Activated T-helper 2 cell treated with anti-CD3 and anti-CD28 coated beads, Interferon-gamma antibody, Interleukin-2, Interleukin-4, amounts not matched to agents 10 μg/mL and 5 μg/mL and 100 μg/mL, durations not matched to agents 14 hours and 24 hours and 36 hours (primary cell): ENCODE measurements at places on chromosomes 6 and 20. TPM values are rescaled to one million over a fixed set of nuclear protein-coding genes. Genes with fewer than 3 reads are reported as not detected.

IL20RA gene
- not detected in 2 replicates for total RNA-seq

SIGLEC1 gene
- total RNA-seq, result not detected in 2 replicates

FNDC11 gene
- total RNA-seq, result 0.18 and 0.27 TPM in 2 replicates

FABP7 gene
- not detected in 2 replicates for total RNA-seq

CCM2L gene
- total RNA-seq, result not detected in 2 replicates

DEFB129 gene
- total RNA-seq, result not detected in 2 replicates

STK35 gene
- total RNA-seq, result 18.9 and 20.4 TPM in 2 replicates

RNF217 gene
- 2.2 and 3.1 TPM in 2 replicates for total RNA-seq

PRL gene
- not detected in 2 replicates for total RNA-seq

SPATS1 gene
- total RNA-seq, result not detected in 2 replicates

AKAP7 gene
- 3.1 and 3.4 TPM in 2 replicates for total RNA-seq

ZSCAN23 gene
- total RNA-seq, result 0.48 and 0.50 TPM in 2 replicates

MCM3 gene
- total RNA-seq, result 213 TPM in 2 replicates

MAFB gene
- 0.83 and 1.1 TPM in 2 replicates for total RNA-seq

NFATC2 gene
- total RNA-seq, result 67.1 and 68.0 TPM in 2 replicates

APCDD1L gene
- not detected in 2 replicates for total RNA-seq

C4A gene
- 2.6 and 3.1 TPM in 2 replicates for total RNA-seq

XKR7 gene
- total RNA-seq, result not detected in 2 replicates

SYCP2 gene
- 4.6 and 4.9 TPM in 2 replicates for total RNA-seq

KCNB1 gene
- 0.05 TPM in 1 of 2 replicates, not detected in the other for total RNA-seq
